Left ventricle myocardium superior (tissue), 1 donor: ENCODE measurements at places on chromosomes 1 and 21.
A peak's percentile ranks its signal among the peaks of the same experiment; 100 is the strongest.

DNA sequence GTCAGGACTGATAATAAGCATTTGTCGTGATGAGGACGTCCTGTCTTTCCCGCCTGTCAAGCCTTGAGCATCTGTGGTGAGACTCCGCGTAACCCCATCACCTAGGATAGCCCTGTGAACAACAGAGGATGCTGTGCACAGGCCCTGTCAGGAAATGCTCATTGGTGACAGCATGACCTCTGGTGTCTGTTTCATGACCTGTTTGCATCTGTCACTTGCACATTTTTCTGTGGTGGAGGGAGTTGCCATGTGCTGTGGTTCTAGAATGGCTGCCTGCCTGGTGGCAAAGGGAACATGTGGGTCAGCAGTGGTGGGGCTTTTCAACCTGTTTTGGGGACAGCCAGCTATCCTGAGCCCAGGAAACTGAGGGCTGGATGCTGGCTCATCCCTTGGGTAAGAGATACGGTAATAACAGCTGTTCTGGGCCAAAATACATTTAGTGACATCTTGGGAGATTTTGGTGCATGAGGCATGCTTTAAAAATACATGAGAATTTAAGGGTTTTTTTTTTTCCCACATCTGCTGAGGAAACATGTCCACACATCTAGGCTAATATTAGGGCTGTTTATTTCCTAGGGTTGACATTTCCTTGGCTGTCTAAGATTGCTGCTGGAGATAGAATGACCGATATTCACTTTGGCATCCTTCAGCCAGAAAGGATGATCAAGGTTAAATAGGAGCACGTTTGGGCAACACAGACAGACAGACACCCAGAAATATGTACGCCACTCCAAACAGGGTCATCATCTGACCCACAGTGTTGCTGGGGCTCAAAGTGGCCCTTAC, 52.9 kb downstream of the KCNC4 start:
- DNase-seq, result no peak

DNA sequence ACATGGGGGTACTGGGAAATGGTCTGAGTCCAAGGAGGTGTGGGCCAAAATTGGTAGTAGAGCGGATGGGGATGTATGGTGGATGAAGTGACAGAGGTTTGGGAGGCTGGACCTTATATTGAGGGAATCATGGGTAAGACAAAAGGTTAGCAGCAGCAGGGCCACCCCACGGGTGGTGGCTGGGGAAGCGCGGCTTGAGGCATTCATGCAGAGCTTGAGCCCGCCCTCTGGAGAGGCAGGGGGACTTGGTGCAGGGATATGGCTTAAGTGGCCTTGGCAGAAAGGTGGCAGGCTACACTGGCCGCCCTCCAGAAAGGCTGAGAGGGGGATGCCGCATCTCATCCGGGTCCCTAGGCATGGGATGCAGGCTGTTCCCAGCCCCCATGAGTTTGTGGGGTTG, 31.5 kb downstream of the HMGB4 start:
- DNase-seq, result no peak

GRCh38 chr1:205928317-205928716, 14.9 kb downstream of the SLC26A9 start:
- DNase-seq, result no peak

GRCh38 chr21:26900980-26901379, 55.8 kb upstream of the ADAMTS1 start:
- no peak for DNase-seq

DNA sequence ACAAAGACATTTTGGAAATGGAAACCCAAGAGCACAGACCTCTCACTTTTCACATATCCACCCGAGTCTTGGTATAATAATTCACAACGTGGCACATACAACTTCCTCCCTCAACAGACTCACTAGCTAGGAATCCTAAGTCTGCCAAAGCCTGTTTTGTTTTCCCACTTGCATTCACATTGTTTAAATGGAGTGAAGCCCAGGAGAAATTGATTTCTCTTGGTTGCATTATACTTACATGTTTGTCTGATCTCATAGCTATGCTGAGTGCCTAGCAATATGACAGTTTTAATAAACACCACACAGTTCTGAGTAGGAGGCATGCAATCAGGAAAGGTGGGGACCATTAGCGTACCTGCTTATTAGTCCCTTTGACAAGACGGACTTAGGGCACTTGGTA, 348.6 kb upstream of the ADGRL4 start:
- no peak for DNase-seq

DNA sequence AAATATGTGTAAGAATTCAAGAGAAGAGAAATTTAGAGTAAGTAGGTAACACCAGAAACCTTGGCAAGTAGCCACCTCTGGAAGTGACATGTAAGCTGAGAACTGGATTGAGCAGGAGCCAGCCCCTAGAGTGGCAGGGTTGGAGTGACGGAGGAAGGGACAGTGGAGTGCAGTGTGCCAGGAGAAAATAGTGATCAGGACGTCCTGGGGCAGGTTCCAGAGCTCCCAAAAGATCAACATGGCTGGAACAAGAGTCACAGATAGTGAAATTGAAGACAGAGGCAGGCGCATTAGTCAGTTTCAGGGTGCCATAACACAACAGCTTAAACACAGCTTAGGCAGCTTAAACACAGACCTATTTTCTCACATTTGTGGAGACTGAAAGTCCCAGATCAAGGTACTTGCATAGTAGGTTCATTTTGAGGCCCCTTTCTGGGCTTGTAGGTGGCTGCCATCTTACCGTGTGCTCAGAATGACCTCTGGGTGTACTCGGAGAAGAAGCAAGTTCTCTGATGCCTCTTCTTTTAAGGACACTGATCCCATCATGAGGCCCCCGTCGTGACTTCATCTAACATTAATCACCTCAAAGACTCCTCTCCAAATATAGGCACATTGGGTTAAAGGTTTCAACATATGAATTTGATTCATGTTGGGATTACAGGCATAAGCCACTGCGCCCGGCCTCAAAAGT, 37.2 kb downstream of the GNPAT start:
- peak; percentile 71 for DNase-seq

- no peak for DNase-seq
Measured at GRCh38 chr1:10553118-10553517, 78.4 kb downstream of the PEX14 start.

- no peak for DNase-seq
Measured at GRCh38 chr1:227893300-227893948, 54.3 kb downstream of the WNT9A start.

DNA sequence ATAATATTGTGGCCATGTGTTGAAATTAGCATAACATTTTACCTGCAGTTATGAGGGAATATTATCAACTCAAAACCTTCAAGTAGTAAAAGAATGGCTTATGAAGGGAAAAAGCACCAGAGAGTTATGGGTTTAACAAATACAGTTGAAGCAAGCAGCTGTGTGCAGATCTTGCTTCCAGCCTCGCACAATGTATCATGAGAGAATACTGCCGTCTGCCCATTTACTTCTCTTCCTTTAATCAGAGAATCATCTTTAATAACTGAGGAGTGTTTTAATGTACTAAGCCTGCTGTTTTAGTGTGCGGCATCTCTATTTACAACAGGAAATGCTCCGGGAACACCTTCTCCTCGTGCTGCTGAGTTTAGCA, 120.9 kb downstream of the ATG4C start:
- DNase-seq, result no peak

DNA sequence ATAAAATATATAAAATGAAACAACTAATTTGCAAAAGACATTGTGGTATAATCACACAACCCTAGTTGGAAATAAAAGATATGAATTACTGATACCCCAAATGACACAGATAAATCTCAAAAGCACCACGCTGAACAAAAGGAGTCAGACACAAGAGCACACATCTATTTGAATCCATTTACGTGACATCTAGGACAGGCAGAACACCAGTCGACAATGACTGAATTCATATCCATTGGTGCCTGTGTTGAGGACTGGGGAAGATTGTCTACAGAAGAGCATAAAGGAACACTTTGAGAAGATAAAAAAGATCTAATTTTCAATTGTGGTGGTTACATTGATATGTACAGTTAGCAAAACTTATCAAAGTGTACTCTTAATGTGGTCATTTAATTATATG, 874.1 kb downstream of the LTN1 start:
- DNase-seq, result no peak
